Activated T-helper 17 cell treated with anti-CD3 and anti-CD28 coated beads, Interleukin-2, amount 50 U/mL, for 72 hours (primary cell): ENCODE measurements at places on chromosomes 7 and 10.

- ATAC-seq: no peak
These were observed 643.7 kb downstream of the INHBA start for GRCh38 chr7:41058986-41059741.

DNA sequence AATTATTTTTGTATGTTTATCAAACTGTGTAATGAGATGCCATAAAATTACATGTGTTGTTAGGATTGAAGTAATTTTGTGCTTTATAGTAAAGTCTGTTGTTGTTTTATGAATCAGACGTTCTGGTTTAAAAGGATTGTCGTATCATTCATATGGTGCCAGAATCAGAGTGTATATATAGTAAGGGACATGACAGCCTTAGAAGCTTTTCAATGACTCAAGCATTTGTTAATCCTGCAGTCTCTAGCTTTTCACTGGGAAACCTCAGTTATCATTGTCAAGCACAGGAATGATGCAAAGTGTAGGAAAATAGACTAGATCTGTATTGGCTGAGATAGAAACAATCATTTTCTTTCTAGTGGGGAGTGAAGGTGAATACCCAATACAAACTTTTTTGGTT is 57.5 kb downstream of the TRRAP start:
- no peak for ATAC-seq

DNA sequence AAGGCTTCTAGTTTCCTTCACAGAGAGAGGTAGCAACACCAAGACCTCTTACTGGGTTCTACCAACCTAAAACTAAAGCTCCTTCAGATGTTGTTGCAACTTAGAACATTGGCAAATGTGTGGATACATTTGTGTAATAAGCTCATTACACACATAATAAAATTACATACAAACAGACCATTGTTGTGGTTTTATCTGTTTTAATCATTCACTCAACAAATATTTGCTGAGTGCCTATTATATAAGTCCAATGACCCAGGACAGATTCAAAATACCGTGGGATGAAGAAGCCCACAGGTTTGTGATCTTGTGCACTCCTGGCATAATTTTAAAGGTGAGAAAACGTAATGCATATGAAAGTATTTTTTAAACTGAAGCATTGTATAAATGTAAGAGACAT is 160.4 kb upstream of the NPVF start:
- no peak for ATAC-seq

- ATAC-seq: no peak
These were observed 25.8 kb upstream of the FAM13C start for GRCh38 chr10:59387951-59388670.

DNA sequence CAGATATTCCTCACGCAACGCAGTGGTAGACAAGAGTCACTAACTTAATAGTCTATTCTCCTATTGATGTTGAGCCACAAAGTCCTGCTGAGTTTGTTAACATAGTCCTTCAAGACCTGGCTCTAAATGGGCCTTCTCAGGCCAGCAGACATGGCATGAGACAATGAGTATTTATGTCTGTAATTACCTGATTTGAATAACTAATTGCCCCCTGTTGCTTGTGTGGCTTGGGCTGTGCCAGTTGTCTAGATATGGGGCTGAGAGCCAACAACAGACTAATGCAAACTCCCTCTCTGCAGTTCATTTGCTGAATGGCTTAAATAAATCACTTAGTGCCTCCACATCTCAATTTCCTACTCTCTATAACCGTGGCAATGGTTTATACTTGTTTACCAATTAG is 65.5 kb upstream of the VWC2 start:
- no peak for ATAC-seq

DNA sequence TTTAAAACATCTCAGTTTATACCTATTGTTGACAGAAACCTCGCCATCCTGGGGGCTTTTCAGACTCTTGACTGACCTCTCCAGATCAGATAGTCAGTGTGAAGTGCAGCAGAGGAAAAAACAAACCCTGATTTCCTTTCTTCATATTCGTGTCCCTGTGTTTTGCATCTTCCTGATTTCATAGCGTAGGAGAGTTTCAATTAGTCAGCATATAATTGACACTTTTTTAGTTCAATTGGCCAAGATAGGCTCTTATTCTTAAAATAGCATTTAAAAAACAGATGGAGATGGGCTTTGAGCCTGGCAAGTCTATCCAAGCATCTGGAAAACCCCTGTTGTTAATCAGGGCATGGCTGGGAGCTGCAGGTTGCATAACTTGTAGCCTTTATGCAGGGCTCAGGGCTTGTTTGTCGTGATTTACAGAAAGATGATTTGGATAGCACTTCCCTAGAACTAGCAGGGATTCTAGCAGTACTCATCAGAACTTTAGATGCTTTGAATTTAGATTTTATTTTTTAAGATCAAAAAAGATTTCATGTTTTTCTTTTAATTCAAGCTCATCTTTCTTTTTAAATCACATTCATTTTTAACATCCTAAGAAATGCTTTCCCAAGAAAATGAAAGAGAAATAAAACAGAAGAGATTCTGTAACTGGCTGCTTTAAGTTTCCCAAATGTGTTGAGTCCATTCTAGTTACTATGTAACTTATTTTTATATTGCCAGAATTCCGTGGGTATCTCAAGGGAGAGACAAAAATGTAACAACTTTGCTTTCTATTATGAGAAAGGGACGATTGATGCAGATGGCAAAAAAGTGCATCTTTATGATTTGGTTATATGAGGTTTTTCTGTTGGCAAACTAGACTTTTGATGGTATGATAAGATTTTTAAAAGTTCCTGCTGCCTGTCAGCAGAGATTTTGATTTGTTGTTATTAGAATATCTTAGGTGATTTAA is 270.8 kb upstream of the FZD8 start:
- ATAC-seq: no peak
